ENCODE measurements at places on chromosomes 3 and 15.

- DNase-seq: no peak
Measured at GRCh38 chr15:66719471-66719870, 17.4 kb downstream of the SMAD6 start.

DNA sequence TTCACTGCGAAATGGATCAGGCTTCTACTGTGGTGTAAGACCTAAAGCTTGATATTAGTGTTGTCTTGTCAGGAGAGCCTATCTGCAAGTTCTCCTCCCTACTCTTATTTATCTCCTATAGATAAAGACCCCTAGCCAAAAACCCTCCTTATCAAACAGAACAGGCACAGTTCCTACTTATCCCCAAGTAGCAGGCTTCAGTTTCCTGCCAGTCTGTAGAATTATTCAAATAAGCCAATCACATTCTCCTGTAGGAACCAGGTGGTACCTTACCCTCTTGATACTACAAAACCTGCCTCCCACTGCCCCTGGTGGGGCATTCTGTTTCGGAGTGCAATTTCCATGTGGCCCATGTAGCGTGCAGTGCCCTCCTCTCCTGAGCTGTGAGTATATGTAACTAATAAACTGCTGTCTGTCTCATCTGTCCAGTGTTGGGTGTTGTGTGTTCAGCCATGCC, 28.7 kb downstream of the HDGFL3 start:
- no peak for DNase-seq

DNA sequence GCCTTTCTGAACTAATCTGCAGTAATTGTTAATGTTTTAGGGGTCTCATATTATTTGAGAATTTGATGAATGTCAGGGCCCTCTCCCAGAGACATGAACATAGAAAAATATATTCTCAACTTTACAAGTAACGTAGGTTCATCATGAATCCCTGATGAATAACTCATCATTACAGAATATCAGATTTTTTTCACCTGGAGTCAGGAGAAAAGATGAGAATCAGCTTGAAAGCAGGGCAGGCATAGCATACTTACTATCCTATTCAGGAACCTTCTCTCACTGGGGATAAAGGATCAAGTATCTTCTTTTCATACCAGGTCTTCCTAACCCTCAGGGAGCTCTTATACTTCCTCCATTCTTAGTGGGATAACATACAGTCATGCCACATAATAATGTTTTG, 552.6 kb upstream of the TBL1XR1 start:
- DNase-seq: no peak

GRCh38 chr3:72312339-72312738, 527.4 kb upstream of the PROK2 start:
- DNase-seq: no peak

DNA sequence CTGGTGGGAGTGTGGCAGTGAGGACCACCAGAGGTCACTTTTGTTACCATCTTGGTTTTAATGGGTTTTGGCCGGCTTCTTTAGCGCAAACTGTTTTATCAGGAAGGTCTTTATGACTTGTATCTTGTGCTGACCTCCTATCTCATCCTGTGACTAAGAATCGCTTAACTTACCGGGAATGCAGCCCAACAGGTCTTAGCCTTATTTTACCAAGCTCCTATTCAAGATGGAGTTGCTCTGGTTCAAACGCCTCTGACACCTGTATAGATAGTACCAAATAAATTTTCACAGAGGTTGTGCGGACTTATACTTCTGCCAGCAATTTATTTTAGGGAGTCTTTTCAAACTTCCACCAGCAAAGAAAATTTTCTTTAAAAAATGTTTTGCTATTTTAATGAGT, 13.6 kb upstream of the SLCO3A1 start:
- DNase-seq: no peak

DNA sequence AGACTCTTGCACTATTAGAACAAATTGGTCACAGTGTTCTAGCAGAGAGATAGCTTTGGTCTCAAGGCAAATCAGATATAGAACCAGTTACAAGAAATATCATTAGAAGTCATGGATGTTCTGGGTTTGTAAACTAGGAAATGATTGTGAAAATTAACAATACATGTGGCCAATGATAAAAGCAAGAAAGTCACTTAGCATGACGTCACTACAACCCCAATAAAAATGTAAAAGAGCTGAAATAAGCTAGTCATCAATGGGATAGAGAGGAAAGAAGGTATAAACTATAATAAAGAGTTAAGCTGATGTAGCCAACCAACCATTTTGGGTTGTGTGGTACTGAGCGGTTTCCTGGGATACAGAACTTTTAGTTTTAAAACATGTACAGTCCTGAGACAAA, 32.1 kb upstream of the KCNH8 start:
- DNase-seq: no peak

DNA sequence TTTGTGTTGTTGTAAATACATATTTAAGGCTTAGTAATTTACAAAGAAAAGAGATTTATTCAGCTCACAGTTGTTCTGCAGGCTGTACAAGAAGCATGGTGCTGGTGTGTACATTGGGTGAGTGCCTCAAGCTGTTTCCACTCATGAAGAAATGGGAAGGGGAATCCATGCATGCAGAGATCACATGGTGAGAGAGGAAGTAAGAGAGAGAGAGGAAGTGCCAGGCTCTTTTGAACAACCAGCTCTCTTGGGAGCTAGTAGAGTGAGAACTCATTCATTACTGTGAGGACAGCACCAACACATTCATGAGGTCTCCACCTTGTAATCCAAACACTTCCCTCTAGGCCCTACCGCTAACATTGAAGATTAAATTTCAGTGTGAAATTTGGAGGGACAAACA, 909.2 kb downstream of the NSUN3 start:
- DNase-seq: no peak

DNA sequence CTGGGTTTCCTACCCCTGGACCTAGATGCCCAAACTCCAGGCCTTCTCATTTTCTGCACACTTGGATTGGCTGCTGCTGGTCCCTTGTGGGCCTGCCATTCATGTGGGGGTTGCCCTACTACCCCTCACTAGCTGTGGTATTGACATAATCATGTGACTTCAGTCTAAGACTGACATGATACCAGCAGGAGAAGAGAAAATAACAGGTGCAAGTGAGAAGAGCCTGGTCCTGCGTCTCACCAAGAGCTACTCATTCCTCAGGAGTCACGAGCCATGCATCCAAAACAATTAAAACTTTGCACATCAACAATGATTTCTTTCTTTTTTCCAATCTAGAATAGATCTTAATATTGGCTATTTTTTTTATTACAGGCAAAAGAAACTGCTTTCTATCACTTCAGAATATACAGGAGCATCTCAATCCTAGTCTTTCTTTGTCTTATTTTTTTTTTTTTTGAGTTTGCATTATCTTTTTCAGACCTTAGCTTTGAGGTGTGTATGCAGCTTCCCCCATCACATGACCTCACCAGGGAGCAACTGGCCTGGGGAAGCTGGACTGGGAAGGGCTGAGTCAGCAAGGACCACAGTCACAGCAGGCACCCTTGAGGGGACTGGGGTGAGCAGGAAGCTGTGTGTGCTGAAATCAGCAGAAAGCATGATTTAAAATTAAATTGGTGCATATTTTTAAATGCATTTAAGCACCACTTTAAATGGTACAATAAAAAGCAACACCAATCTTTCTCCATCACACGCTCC, 27.6 kb downstream of the SLC9A9 start:
- no peak for DNase-seq

- DNase-seq: no peak
Measured at GRCh38 chr3:106943071-106943470, 434.2 kb upstream of the CCDC54 start.

DNA sequence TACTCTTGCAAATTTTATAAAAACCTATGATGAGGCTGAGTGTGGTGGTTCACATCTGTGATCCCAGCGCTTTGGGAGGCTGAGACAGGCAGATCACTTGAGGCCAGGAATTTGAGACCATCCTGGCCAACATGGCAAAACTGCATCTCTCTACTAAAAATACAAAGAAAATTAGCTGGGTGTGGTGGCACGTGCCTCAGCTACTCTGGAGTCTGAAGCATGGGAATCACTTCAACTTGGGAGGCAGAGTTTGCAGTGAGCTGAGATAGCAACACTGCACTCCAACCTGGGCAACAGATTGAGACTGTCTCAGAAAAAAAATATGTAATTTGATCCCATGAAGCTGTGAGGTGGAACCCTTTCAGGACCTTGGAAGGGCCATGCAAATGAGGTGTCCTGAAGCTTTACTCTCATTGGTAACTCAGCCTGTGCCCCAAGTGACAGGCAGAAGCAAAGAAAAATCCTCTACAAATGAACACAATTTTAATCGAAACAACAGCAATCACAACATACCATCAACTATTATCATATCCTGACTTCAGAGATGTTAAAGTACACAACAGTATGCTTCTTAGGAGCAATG, 84.6 kb upstream of the CDV3 start:
- DNase-seq: no peak

DNA sequence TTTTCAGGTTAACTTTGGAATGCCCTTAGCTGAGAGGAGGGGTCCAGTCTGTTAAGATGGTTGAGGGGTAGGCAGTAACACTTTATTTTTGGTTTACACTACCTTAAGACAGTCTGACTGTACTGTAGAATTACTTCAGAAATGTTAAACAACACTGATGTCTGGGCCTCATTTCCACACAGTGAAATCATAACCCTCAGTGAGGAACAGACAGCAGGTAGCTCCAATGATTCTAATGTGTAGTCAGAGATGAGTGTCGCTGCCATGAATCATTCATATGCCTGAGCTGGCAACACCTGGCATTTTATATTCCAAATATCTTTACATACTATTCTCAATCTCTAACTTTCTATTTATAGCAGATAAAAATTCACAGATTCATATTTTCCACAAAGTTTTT, 37.3 kb upstream of the POU1F1 start:
- DNase-seq: no peak

- DNase-seq: no peak
Measured at GRCh38 chr3:11467875-11468274, 175.8 kb downstream of the VGLL4 start.

DNA sequence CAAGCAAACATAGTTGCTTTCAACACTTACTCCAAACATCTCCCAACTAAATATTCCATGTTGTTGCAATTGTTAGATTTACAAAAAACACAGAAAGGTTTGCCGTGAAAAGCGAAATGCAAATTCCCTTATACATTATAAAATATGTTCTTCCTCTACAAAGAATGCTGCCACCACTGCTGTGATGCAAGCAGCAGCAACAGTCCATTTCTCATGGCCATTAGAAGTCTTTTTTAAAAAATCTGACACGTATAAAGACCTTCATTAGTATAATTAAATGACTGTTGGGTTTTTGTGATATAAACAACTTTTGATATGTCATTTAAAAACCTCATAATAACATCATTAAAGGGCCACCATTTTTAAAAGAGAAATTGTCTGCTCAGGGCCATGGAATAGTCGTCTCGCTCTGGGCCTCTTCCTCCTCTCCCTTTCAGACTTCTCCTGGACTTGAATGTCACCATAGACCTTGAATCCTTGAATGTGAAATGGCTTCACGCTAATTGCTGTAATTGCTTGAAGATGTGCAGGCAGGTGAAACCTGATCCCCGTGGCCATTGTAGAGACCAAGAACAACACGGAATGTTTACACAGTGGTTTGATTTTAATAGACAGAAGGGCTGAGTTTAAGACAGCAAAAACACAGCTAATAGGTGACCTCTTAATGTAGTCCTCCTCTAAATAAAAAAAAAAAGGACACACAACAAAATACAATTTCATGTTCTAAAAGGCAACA, 450.4 kb downstream of the FOXP1 start:
- DNase-seq: no peak

DNA sequence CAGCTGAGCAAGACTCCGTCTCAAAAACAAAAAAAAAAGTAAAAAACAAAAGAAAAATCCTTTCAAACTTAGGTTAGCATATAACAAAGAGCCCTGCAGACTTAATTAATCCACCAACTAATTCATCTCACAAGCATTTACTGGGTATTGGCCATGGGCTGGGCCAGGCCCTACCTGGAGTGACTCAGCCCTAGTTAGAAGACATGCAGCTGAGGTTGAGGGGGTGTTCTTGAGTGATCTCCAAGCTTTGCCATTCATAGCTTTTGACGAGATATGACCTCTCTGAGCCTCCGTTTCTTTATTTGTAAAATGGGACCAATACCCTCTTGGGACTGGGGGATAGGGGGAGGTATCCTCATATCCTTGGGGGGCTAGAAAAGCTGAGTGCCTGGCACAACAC, 7.8 kb downstream of the FBXL22 start:
- no peak for DNase-seq

GRCh38 chr3:135109681-135110080, 314.6 kb downstream of the EPHB1 start:
- no peak for DNase-seq

GRCh38 chr3:89762405-89762804, 655.0 kb downstream of the EPHA3 start:
- DNase-seq: no peak

DNA sequence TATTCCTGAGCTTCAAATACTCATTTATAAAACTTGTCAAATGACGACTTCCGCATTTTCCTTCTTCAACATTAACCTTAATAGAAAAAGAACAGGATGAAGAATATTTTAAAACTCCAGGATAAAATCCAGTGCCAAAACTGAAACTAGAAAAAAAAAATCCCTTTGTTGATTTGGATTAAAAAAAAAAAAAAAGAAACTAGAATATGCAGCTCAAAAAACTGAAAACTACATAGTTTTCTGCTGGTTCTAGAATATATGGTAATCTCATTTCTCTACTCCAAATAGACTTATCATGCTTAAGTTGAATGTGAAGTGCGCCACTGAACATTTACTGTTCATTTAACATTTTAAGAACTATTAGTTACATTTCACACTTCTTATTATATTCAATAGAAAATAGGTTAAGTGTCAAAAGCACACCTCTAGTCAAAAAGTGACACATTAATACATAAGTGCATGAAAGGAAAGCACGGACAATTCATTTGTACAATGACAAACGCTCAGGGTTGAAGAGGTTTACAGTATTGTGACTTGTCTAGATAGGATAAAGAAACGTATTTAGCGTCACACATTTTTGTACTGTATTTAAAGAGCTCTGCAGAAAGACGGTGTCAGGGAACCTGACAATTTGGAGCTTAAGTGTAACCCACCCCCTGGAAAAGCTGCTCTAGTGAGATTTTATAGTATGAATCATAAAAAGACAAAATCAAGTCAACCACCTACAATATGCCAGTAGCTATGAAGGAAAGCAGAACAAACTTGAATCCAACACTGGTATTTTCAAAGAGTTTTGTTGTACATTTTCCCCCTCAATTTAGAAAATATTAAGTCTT, 5.8 kb downstream of the TRA2B start:
- no peak for DNase-seq

- DNase-seq: no peak
Measured at GRCh38 chr15:71357321-71357732, 242.1 kb downstream of the THSD4 start.

- DNase-seq: no peak
Measured at GRCh38 chr3:134477002-134477401, 8.8 kb downstream of the ANAPC13 start.

DNA sequence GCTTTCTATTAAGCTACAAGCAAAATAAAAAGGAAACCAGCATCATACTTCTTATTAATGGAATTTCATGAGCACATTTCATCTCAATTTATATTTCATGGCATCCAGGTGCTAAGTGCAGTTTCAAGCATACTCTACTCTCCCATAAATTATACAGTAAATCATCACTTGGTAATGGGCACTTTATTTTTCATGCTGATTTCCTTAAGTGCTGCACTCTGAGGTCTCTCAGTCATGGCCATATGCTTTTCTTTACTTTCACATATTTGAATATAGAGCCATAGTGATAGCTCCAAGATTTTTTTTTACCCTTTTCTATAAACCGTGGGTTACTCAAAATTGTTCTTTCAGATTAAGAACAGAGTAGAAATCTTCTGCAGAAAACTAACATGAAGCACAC, 1505.7 kb upstream of the CADM2 start:
- DNase-seq: no peak
